ENCODE measurements at places on chromosomes 2 and 18.

GRCh38 chr2:158904627-158905177 lies 63.7 kb upstream of the TANC1 start:
- peak; percentile 30 for DNase-seq

DNA sequence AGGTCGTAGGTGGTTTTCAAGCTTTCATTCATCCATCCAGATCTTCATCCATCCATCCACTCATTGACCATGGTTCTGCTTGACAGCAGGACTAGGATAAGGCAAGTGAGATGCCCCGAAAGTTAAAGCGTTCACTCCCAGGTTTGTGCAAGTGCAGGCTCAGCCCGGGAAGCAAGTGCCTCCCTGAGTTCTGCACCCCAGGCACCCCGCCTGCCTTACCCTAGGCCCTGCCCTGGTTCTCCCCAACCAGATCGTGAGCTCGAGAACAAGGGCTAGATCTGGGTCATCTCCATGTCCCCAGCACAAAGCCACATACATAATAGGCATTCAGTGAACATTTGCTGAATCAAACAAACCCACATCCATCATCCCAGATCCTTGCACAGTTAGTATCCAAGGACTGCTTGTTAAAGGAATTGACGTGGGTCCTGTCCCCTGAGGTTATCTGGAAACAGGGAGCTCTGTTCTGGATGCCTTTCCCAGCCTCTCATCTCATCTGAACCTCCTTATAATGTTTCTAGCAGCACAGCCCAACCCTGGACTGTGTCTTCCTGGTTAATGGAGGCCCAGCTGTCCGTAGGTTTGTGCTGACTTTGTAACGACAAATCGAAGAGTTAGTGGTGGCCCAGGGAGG lies 116.1 kb upstream of the GPC1 start:
- DNase-seq, result no peak

DNA sequence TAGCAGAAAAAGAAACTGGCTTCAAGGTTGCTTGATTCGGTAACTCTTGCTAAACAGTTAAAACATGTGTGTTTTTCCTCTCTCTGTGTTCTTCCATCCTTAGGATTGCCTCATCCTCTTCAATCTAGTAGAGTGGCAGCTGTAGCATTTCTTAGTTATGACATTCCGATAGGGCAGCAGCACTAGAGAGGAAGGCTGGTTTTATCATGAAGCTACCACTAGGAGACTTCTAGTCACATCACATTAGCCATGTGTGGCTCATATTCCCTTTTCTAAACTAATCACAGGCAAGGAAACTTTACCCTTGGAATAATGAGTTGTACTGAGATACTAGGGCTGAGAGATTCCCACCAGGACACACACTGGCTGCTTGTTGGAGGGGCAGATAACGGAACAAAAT lies 187.6 kb downstream of the DOK6 start:
- peak; percentile 1 for DNase-seq

DNA sequence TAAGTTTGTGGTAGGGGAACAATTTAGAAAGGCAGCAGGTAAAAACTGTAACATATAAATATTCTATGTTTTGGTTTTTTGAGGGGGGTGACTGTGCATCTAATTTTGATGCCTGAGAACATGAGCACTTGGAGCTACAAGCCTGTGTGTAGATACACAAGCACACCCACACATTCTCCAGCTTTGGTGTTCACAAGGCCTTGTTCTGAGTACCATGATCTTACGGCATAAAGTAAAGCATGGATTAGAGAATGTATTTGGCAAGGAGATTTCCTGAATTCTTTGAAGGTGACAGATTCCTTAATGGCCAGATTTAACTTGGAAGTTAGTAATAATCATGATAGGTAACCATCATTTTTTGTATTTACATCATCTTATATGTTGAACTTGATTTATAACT lies 42.7 kb downstream of the MAP3K20 start:
- DNase-seq, result no peak

DNA sequence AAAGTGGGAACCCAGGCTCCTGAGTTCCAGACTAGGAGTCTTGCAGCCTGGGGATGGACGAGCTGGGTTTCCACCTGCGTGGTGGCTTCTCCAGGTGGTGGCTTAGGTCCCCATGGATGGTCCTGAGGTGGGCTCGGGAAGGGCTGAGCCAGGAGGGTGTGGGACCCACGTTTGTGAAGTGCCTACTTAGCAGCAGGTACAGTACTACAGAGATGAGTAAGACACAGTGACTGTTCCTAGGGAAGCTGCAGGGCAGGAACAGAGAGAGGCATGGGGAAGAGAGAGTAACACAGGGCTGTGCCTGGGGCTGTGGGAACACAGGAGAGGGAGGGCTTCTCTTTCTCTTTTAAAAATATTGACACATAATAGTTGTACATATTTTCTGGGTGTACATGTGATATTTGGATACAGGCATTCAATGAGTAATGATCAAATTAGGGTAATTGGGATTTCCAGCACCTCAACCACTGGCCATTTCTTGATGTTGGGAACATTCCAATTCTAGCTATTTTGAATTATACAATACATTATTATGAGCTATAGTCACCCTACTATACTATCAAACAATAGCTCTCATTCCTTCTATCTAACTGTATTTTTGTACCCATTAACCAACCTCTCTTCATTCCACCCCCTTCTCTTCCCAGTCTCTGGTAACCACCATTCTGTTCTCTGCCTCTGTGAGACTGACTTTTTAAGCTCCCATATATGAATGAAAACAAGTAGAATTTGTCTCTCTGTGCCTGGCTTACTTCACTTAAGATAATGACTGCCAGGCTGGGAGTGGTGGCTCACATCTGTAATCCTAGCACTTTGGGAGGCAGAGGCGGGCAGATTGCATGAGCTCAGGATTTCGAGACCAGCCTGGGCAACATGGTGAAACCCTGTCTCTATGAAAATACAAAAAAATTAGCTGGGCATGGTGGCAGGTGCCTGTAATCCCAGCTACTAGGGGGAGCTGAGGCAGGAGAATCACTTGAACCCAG lies 15.0 kb downstream of the TOGARAM2 start:
- no peak for DNase-seq

DNA sequence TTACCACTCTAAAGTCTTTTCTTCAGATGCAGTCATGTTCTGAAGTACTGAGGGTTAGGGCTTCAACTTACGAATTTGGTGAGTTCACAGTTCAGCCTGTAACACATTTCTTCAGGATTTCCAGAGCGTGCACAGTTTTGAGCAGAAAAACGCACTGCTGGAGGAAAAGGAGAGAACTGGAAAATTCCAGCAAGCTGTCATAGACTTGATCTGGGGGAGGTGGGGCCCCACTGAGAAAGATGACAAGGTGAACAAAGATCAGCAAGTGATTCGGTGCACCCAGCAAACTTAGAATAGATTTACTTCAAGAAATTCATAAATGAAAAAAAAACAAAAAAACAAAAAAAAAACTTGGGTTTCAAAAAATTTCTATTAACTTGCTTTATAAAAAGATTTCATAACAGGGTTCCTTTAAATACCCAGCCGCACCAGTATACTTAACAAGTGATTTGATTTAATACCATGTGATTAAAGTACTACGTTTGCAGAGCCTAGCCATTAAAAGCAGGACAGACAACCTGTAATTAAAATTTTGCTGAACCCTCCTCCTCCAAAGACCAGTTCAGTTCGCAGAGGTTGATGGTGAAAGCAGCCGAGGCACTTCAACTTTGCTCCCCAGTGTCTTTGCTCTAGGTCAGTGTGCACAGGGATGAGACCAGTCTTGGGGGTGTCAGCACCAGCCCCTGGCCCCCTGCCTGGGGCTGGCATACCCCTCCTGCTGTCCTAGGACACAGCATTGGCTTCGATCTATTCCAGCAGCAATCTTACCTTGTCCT lies 30.5 kb downstream of the CTIF start:
- no peak for DNase-seq

- peak; percentile 90 for DNase-seq
Observed at GRCh38 chr2:12320991-12321641, 395.6 kb upstream of the TRIB2 start.

DNA sequence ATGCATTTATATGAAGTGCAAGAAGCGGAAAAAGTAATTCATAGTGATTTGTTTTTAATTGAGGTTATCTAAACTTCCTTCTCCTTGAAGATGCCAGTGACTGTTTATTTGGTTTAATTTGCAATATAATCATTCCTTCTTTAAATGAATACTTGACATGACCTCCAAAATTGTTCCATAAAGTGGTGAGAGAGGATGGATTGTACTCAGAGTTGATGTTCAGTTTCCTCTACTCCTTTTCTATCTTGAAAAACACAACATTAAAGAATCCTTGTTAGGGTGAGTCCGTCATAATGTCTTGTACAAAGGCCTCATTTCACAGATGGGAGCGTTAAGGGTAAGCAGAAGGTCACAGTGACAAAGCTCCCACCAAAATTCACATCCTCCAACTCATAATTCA lies 756.1 kb upstream of the KLHL29 start:
- DNase-seq, result no peak

Data from mesenchymal stem cell (in vitro differentiated cells and primary cell).